ENCODE measurements at places on chromosomes 16 and 17.

DNA sequence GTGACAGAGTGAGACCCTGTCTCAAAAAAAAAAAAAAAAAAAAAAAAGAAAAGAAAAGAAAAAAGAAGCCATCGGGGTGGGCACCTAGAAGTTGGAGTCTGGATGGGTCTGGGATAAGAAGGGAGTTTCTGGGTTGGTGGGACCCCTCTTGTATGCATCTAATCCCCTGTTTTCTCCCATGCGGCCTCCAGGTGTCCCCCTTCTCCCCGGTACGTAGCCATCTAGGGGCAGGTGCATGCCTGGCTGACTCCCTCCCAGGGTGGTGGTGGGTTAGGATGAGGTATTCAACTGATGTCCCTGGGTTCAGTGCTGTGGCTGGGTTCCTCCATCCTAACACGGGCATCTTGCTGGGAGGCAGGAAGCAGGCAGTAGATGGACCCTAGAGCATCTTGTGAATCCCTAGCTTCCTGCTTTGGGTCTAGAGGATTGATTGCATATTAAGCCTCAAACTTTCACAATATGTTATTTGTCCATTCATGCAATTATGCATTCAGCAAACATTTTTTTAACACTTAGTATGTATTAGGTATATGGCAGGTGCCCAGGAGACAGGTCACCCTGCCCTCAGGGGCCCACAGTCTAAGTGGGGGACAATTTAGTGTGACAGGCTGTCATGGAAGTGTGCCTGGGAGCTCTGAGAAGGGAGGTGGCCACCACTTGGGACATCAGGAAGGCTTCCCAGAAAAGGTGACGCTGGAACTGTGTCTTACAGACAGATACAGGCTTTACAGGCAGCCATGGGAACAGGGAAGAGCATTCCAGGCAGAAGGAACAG is 13.1 kb downstream of the FMNL1 start:
- no peak for DNase-seq

DNA sequence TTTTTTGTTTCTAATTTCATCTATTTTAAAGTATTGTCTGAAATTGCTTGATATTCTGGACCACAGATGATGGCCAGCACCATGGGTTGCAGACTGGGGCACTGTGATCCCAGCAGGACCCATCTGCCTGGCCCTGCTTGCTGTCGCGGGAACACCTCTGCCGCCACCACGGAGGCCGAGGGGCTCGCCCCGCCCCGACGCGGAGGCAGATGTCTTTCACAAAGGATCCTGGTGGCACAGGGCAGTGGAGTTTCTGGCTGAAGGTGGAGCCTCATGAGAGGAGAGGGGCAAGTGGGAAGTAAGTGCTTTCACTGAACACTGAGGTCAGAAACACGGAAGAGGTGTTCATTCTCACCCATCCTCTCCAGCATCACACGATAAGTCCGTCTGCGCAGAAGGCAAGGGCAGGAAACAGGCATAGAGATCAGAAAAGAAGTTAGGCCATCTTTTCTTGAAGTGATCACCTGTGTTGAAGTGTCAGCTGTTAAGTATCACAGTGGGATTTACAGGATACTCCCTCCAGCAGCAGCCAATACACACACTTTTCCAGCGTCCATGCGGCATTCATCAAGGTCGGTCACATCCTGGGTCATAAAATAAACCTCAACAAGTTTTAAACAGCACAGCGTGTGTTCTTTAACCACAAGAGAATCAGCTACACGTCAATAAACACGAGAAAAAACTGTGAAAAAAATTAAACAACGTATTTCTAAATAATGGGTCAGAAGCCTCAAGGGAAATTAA is 194.5 kb downstream of the RPTOR start:
- DNase-seq = no peak

GRCh38 chr16:79169239-79169638 is 431.3 kb downstream of the MAF start:
- no peak for DNase-seq

- no peak for DNase-seq
Observed at GRCh38 chr17:81518785-81519283, 6.2 kb upstream of the ACTG1 start.

GRCh38 chr16:48272837-48273421 is 25.6 kb upstream of the ABCC11 start:
- no peak for DNase-seq

GRCh38 chr17:42694524-42694923 is 12.2 kb downstream of the CNTNAP1 start:
- no peak for DNase-seq

GRCh38 chr16:17887963-17888362 is 417.2 kb upstream of the XYLT1 start:
- DNase-seq = peak; percentile 20

DNA sequence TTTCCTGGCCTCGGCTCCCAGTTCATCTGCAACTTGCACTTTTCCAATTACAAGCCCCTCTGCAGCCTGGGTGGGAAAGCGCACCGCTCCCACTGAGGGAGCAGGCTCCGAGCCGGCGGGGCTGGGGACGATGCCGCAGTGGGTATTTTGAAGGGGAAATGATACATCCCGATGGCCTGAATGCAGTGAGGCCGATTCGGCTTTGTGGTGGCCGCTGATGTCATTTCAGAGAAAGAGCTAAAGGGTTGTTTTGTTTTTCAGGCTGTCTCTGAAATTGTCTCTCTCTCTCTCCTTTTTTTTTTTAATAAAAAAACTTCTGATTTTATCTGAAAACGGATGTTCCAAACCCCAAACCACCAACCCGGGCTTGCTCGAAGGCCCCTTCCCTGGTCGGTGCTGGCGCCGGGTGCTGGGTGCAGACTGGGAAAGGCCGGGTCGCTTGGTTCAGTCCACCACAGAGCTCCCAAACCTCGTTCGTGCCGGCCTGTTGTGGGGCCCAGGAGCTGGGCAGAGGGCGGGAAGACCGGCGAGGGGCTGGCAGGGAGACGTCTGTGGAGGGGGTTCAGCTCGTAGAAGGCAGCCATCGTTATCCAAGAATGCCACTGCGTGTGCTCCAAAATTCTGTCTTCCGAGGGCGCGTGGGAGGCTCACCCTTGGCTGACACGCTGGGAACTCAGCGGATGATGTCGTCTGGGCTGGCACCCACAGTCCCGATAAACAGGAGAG is 102.8 kb downstream of the FOXL1 start:
- peak; percentile 57 for DNase-seq

DNA sequence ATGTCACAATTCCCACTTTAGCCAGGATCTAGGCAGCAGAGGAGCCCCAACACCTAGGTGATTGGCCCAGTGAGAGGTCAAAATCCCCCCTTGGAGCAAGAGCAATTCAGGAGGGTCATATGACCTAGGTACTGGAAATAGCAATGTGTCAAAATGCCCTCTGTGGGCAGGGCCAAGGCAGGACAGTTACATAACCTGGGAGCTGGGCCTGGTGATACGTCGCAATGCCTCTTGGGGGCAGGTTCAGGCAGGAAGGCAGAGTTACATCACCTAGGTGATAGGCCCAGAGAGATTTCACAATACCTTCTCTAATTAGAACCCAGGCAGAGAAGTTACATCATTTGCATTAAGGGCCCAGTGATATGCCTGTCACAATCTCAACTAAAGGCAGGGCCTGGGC is 1906.3 kb downstream of the TP53TG3F start:
- no peak for DNase-seq

GRCh38 chr17:51548125-51548524 is 287.8 kb downstream of the UTP18 start:
- no peak for DNase-seq

DNA sequence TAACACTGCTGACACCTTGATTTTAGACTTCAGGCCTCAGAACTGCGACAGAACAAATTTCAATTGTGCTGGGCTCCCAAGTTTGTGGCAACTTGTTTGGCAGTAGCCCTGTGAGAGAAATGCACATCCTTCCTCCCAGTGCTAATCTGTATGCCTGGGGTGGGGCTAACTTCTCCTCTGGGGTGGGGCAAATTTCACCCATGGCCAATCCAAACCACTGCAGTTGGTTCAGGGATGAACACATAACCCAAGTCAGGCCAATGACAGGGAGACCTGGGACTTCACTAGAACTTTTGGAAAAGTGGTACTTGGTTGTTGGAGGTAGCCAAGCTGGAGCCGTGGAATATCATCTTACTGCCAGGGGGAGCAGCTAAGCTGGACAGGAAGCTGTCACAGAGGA is 56.3 kb downstream of the ABCC6 start:
- DNase-seq = no peak

DNA sequence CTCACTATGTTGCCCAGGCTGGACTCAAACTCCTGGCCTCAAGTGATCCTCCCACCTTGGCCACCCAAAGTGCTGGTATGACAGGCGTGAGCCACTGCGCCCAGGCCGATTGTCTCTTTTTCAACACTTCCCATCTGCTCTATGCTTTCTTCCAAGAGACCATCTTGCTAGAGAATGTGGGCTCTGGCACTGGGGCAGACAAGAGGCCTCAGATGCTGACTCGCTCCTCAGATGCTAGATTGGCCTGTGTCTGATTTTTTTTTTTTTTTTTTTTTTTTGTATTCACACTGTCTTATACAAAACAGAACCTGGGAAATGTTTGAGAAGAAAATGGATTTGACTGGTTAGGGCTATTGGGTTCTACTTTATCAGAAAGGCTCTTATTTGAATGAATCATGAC is 58.2 kb downstream of the CYB5D2 start:
- DNase-seq = no peak

All from cardiac fibroblast (primary cell).